ENCODE measurements at places on chromosomes 12 and 14.

GRCh38 chr14:95697764-95698163 lies 11.5 kb downstream of the TCL1B start:
- DNase-seq, result no peak

GRCh38 chr14:71932229-71932981 lies at the start of gene RGS6:
Gene RGS6, plus strand, starts transcription at chr14:71932429.
- DNase-seq, result peak; percentile 91

GRCh38 chr14:101109981-101110728 lies 206.6 kb upstream of the RTL1 start:
- DNase-seq, result peak; percentile 77

DNA sequence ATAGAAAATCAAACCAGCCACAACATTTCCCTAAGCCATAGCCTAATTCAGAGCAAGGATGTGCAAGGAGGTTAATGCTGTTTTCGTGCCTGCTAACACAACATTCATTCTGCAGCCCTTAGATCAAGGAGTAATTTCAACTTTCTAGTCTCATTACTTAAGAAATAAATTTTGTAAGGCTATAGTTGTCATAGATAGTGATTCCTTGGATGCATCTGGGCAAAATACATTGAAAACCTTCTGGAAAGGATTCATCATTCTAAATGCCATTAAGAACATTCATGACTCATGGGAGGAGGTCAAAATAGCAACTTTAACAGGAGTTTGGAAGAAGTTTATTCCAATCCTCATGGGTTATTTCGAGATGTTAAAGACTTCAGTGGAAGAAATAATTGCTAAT lies 283.2 kb downstream of the RPAP3 start:
- no peak for DNase-seq

- no peak for DNase-seq
Observed at GRCh38 chr12:25800101-25800500, 158.4 kb upstream of the RASSF8 start.

GRCh38 chr12:80129895-80130530 lies 30.7 kb downstream of the OTOGL start:
- DNase-seq, result no peak

DNA sequence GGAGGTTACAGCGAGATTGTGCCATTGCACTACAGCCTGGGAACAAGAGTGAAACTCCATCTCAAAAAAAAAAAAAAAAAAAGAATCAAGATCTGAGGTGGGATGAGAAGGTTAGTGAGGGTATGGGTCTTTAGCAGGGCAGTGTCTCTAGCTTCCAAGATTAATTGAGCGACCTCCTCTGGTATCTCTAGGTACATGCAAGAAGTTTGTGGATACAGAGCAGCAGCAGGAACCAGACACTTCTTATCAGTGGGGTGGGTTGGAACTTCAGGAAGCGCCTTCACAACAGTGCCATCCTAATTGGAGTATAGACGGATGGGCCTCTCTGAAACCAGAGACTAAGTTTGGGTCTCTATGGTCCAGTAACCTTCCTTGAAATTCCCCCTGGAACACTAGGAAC lies 51.9 kb upstream of the CISTR start:
- no peak for DNase-seq

DNA sequence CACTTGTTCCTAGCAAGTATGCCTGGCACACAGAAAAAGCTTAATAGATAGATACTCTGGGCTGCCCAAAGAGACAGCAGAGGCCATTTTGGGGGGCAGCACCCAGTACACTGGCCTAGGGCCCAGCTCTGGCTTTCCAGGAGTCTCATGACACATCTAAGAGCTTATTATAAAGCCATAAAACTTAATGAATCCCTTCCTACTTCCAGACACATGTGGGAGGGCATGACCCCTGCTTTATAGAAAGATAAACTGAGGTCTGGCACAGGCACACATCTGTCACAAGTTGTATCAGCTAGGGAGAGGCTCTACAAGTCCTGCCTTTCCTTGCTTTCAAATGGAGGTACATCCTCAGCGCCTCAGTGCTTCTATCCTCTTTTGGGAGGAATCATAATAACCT lies 27.1 kb downstream of the FMNL3 start:
- no peak for DNase-seq

GRCh38 chr12:53561590-53561953 lies 54.3 kb upstream of the NPFF start:
- no peak for DNase-seq

GRCh38 chr12:124299628-124300388 lies 4.9 kb downstream of the RFLNA start:
- no peak for DNase-seq
